ENCODE measurements at places on chromosomes 5 and 9.

DNA sequence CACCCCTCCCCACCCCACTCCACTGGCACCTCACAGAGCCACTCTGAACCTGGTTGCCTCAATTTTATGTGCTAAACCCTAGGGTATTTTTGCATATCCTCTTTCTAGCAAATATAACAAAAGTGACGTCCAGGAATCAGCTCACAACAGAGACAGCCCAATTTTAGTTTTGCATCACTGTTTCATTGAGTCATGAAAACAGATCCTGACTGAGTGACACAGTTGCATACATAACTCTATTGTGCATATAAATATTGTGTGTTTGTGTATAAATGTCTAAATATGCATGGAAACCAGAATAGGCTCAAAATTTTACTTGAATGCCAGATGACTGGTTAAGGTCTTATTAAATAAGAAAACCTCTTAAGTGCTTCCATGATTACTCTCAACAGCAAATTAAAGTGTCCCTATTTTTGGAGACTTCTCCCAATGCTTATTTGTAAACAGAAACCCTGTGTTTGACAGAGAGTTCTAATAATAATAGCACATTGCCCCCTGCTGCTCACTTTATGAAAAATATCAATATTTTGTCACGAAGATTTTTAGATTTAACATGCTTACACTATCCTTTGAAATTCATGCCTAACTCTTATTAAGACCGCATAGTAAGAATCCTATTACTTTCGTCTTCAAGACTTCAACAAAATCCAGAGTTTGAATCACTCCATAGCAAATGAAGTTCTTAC lies 75.5 kb upstream of the PRRC1 start:
- DNase-seq: no peak

DNA sequence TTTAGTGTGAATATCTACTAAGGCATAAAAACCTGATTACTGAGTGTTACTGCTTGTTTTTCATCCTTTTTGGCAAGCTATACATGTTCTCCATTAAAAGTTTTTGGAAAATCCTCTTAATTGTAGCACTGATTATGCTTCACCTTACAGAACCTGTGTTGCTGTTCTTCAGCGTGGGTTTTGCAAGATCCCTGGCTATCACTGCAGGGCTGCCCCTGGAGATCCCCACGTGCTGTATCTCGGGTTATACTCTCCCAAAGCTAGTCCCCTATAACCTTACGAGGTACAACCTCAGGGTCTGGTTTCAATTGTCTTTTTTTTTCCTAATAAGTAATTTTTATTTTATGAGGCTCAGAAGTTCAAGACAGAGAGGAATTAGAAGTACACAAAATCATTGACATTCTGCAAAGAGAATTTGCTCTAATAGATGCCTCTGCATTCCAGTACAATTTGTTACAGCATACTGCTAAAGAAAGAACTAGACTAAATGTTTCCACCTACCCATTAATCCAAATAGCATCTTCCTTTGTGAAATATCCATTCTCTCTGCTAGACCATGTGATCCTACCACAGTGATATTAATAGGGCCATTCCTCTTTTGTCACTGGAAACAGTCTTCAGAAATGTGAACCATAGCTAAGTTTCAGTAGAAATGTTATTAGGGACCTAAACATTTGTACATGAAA lies 25.8 kb upstream of the CAMK4 start:
- DNase-seq: no peak

DNA sequence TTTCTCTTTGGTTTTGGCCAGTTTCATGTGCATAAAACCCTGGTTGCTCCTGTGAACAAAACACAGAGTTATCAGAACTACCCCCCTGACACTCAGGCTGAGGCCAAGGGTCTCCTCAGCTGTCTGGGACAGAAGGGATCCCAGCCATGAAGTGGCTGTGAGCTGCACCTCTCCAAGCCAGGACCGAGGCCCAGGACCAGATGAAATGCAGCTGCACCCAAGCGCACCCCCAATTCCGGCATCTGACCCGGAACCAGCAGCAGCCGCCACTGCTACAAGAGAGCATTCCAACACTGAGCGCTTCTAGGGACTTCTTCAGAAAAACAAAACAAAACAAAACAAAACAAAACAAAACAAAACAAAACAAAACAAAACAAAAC lies 16.0 kb upstream of the SLC25A51 start:
- no peak for DNase-seq

GRCh38 chr9:105445203-105445881 lies 2.5 kb upstream of the FSD1L start:
- DNase-seq: no peak
